ENCODE measurements at places on chromosomes 5 and 9. TPM values are rescaled to one million over a fixed set of nuclear protein-coding genes. Genes with fewer than 3 reads are reported as not detected.

The PTGDS gene
- total RNA-seq, result 0.25 TPM

The IFNA21 gene
- total RNA-seq, result not detected

The ITGA2 gene
- total RNA-seq, result 63.5 TPM

The C5orf46 gene
- not detected for total RNA-seq

The C9orf153 gene
- 0.38 TPM for total RNA-seq

The ORM2 gene
- total RNA-seq, result not detected

The PCDHB10 gene
- total RNA-seq, result 0.39 TPM

The INSL4 gene
- not detected for total RNA-seq

The BNC2 gene
- 4.5 TPM for total RNA-seq

The CDH10 gene
- total RNA-seq, result under 0.01 TPM

The MYOT gene
- total RNA-seq, result not detected

The PCDHGA5 gene
- 0.63 TPM for total RNA-seq

The CTSV gene
- 0.25 TPM for total RNA-seq

The COL5A1 gene
- 3.0 TPM for total RNA-seq

The FAM163B gene
- not detected for total RNA-seq

The FOXD4 gene
- 0.13 TPM for total RNA-seq

The SCGB3A1 gene
- 1.5 TPM for total RNA-seq

The LRRTM2 gene
- total RNA-seq, result 1.4 TPM

The CDX1 gene
- not detected for total RNA-seq

The RNF208 gene
- under 0.01 TPM for total RNA-seq

The ARL14EPL gene
- under 0.01 TPM for total RNA-seq

The ACOT12 gene
- total RNA-seq, result not detected

The NOXA1 gene
- total RNA-seq, result 1.3 TPM

The ENTPD2 gene
- not detected for total RNA-seq

The FBN2 gene
- 0.13 TPM for total RNA-seq

The COL27A1 gene
- 1.1 TPM for total RNA-seq

The GCNT1 gene
- total RNA-seq, result 6.3 TPM

The AQP7 gene
- not detected for total RNA-seq

The RAB3C gene
- total RNA-seq, result 0.38 TPM

The SPOCK1 gene
- 1.0 TPM for total RNA-seq

The SLC34A1 gene
- total RNA-seq, result not detected

The LCN6 gene
- not detected for total RNA-seq

The NOTCH1 gene
- total RNA-seq, result 70.2 TPM

The TSPAN17 gene
- total RNA-seq, result 36.5 TPM

The SH3RF2 gene
- not detected for total RNA-seq

The LHX3 gene
- total RNA-seq, result not detected

The LYSMD3 gene
- total RNA-seq, result 11.3 TPM

The PCDHA6 gene
- not detected for total RNA-seq

The WDR31 gene
- total RNA-seq, result 0.38 TPM

The NUTM2F gene
- not detected for total RNA-seq

The FOXD4L4 gene
- total RNA-seq, result 0.13 TPM

The CCDC152 gene
- 0.13 TPM for total RNA-seq

The PCDHGA8 gene
- total RNA-seq, result 0.64 TPM

The PLPP7 gene
- 2.3 TPM for total RNA-seq

The TNFSF15 gene
- 0.90 TPM for total RNA-seq

The IL13 gene
- not detected for total RNA-seq

The SSBP2 gene
- total RNA-seq, result 21.7 TPM

The SPINK7 gene
- total RNA-seq, result not detected

The GPX8 gene
- 12.6 TPM for total RNA-seq

The DOK3 gene
- total RNA-seq, result 4.4 TPM

The LCN9 gene
- not detected for total RNA-seq

The NR4A3 gene
- total RNA-seq, result under 0.01 TPM

The PCDHGB3 gene
- total RNA-seq, result 3.8 TPM

The IFNK gene
- not detected for total RNA-seq

Data from dermis microvascular lymphatic vessel endothelial cell (primary cell).